ENCODE measurements at places on chromosomes 11 and 22.
A peak's percentile ranks its signal among the peaks of the same experiment; 100 is the strongest.

- DNase-seq, result no peak
Observed at GRCh38 chr22:19700790-19701419, 13.4 kb upstream of the SEPTIN5 start.

- DNase-seq, result no peak
Observed at GRCh38 chr11:62930157-62930556, 9.0 kb upstream of the CHRM1 start.

DNA sequence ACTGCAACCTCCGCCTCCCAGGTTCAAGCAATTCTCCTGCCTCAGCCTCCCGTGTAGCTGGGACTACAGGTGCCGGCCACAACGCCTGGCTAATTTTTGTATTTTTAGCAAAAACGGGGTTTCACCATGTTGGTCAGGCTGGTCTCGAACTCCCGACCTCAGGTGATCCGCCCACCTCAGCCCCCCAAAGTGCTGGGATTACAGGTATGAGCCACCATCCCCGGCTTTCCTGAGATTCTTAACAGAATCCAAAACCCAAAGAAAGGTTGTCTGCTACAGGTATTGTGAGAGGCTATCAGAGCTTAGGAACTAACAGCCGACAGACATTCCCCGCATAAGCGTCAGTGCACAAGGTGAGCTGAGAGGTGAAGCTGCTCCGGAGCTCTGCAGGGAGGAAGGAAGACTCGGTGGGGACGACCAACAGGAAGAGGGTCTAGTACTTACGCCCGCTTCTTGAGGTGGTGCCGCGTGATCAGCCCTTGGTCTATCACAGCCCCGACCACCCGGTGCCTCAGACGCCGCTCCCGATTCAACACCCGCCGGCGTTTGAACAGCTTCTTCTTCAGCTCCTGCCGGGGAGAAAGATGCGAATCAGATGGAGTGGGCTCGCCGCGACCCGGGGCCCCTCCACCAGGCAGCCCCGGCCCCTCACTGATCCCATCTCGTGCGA is 470 bp downstream of the C11orf98 start:
- DNase-seq, result peak; percentile 69

GRCh38 chr22:43263645-43264514 is 76.9 kb upstream of the TTLL12 start:
- DNase-seq, result no peak

DNA sequence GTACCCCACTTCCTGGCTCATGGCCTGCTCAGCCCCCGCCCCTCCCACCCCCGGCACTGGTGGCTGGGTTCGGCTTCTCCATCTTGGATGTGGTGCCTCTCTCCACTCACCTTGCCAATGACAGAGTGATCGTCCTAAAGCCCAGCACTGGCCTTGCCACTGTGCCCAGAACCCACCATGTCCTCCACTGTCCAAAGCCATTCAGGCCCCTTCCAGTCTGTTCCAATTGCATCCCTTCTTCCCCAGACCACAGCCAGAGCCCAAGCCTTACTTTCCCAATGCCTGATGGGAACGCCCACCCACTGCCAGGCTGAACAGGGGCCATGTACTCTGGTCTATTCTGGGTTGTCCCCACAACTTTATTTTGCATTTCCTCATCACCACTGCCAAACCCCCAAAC is 625.8 kb upstream of the B3GAT1 start:
- DNase-seq, result no peak

- no peak for DNase-seq
Observed at GRCh38 chr22:44281768-44282637, 30.7 kb downstream of the SHISAL1 start.

- peak; percentile 23 for DNase-seq
Observed at GRCh38 chr11:65585396-65586246, 9.8 kb downstream of the EHBP1L1 start.

- DNase-seq, result peak; percentile 31
Observed at GRCh38 chr22:45645526-45646414, 25.9 kb upstream of the ATXN10 start.

- peak; percentile 28 for DNase-seq
Observed at GRCh38 chr11:118917481-118918127, 8.1 kb downstream of the BCL9L start.

GRCh38 chr11:55697817-55698216 is 35.8 kb downstream of the OR4C6 start:
- DNase-seq, result no peak

DNA sequence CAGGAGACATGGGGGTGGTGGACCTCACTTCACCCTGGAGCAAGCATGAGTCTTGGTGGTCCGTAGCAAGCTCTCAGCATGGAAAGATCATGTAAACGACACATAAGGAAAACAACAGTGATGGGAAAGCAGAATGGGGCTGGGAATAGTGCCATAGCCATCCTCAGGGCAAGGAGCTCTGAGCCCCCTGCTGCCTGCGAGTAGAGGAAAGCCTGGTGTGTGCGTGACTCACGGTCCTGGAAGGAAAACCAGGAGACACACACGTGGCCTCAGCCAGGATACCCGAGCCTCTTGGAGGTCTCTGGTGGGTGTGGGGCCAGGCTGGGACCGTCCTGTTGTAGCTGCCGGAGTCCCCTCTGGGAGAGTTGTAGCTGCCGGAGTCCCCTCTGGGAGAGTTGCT is 12.4 kb downstream of the SHANK3 start:
- DNase-seq, result no peak

- DNase-seq, result no peak
Observed at GRCh38 chr11:46637546-46637945, 20.2 kb downstream of the ATG13 start.

DNA sequence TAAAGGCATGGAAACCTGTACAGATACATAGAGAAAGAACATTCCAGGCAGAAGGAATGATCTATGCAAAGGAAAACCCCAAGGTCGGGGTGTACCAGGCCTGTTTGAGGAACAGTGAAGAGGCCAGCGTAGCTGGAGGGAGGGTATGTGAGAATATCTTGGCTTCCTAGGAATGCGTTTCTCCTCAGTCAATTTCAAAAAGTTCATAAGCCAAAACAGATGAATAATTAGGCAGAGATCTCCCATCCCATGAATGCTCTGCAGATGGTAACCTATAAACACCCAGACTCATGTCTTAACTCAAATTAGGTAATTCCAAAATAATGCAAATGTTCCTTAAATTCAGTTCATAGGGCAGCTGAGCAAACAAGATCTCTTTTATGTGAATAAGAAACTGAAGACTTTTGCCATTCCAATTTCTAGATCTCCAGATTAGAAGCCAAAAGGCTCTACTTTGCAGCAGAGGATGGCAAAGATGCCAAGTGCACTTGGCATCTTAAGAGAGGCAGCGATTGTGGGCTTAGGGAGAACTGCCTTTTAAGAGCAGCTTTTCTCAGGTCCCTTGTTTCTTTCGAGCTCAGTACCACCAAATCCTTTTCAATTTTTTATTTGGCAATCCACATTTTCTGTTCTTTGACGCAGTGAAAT is 13.2 kb downstream of the FAM118B start:
- DNase-seq, result no peak

DNA sequence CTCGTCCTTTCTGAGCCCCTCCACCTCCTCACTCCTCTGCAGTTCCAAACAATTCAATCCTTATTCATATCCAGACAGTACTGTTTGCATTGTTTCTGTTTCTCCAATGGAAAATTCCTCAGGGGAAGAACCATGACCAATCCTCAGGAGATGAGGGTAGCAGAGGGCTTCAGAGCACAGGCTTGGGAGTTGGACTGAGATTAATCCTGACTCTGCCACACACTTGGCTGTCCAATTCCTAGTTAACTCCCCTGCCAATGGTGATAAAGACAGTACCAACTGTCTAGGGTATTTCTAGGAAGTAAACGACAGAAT is 58.0 kb downstream of the MICAL3 start:
- DNase-seq, result no peak

GRCh38 chr11:82308979-82309378 is 424.7 kb downstream of the FAM181B start:
- DNase-seq, result no peak

DNA sequence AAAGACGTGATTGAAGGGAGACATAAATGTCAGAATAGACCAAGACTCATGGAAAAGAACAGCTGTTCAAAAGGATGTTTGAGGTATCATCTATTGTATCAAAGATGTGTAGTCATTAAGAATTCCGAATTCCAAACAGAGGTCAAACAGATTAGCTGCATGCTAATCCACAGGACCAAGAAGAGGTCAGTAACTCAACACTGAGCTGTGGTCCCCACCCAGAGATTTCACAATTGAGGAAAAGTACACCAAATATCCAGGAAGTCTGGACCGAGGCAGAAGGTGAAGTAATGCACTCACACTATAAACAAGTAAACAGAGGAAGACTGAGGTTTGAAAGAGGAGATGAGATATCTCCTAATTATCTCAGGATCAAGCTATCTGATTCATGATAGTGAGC is 29.6 kb upstream of the OR5P2 start:
- no peak for DNase-seq

DNA sequence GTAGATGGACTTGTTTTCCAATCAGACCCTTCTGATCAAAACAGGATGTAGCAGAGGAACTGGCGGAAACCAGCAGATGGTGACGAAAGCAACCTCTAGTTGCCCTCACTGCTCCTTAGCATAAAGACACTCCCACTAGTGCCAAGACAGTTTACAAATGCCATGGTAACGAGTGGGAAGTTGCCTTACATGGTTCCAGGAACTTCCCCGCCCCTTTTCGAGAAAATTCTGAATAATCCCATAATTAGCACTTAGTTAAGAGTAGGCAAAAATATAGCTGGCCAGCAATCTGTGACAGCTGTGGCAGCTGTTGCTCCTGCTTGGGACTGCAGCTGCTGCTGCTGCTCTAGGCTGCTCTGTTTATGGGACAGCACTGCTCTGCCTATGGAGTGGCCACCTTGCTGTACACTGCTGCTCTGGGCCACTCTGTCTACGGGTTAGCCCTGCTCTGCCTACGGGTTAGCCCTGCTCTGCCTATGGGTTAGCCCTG is 33.4 kb upstream of the SORL1 start:
- DNase-seq, result no peak

DNA sequence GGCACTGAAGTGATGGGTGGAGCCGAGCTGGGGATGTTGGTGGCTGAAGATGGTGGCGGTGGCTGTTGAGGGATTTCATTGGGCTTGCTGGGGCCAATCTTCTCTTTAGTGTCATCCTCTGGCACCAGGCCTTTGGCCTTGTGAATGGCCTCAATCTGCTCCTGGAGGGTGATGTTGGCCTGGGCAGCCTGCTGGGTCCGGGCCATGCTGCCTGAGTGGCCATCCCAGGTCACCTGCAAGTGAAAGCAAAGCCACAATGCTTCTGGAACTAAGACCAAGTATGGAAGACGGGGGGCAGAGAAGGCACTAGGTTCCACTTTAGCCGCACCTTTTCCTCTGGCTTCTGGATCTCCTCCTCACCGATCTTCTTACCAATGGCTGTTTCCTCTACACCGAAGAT is 12.1 kb upstream of the TBC1D10A start:
- no peak for DNase-seq

DNA sequence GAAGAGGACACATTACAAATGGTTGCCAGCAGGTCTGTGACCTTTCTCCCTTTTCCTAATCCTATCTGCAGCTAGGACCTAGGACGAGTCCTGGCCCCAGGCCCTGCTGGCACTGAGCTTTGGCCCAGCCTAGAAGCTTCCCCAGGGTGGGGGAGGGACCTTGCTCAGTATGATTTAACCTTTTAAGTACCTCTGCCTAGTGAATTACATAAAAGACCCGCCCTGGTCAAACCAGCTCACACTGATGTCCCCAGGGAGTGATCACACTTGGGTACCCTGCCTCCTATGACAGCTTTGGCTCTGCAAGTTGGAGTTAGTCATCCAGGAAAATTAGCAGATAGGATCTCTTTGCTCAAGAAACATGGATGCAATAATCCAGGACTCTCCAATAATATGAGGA is 21.9 kb downstream of the ASCC2 start:
- DNase-seq, result peak; percentile 58

DNA sequence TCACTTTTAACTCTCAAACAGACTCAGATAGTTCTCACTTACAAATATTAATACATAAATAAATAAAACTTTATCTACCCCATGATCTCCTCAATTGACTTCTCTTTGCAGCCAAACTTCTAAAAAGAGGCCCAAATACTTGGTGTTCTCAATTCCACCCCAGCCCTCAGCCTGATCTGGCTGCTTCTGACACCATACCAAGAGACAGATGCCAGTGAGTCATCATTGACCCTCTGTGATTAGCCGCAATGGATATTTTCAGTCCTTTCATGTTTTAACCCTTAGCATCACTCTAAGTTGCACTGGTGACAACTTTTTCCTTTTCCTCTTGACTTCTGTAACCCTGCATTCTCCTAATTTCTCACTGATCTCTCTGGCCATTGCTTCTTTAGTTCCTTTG is 184.1 kb upstream of the ARHGAP20 start:
- no peak for DNase-seq

DNA sequence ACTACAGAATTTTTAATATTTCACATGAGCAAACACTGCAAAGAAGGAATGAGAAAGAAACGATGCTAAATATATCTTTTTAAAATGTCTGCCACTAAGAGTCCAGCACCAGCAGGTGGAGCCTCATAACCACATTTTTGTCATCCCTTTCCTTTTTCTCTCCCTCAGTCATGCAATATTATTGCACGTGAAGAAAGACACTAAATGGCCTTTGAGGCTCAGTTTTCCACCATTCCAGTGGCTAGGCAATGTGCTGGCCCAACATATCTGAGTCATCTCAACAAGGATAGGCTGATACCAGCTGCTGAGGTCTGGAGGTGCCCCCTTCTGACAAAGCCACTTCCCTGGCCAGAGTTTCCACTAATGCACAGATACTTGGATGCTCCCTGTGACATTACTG is 1.8 kb downstream of the ALKBH8 start:
- peak; percentile 72 for DNase-seq

DNA sequence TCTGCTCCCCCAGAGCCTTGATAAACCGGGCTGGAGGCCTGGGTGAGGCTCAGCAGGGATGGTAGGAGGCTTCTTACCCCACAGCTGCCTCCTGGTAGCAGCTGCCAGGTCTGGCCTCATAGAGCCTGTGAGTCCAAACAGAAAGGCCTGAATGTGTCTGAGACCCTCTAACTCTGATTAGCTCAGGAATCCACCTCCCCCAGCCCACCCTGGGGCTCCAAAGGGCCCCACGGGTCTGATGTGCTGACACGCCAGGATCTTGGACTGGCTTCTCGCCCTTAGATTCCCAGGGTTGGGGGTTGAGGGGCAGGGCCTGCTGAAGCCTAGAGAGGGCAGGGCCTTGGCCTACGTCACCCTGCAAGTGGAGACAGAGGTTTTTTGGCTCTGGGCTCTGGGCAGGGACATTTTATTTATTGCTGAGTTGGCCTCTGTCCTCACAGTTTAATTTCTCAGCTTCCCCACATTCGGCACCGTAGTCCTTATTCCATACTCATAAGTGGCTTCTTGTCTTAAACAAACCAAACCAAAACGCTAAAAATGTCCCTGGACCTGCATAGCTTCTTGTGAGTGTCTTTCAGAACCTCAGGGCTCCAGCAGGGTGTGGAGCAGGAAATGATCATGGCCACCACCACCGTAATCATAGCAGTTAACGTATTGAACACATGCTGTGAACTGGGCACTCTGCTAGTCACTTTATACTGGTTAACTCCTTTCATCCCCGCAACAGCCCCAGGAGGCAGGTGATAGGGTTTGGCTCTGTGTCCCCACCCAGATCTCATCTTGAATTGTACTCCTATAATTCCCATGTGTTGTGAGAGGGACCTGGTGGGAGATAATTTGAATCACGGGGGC is 25.1 kb downstream of the KIAA1671 start:
- no peak for DNase-seq

Data from cerebellar cortex (tissue), 1 donor.